ENCODE measurements at places on chromosomes 3 and 15.

- DNase-seq, result no peak
These were observed 384.3 kb downstream of the CACNA2D3 start for GRCh38 chr3:54506603-54507002.

DNA sequence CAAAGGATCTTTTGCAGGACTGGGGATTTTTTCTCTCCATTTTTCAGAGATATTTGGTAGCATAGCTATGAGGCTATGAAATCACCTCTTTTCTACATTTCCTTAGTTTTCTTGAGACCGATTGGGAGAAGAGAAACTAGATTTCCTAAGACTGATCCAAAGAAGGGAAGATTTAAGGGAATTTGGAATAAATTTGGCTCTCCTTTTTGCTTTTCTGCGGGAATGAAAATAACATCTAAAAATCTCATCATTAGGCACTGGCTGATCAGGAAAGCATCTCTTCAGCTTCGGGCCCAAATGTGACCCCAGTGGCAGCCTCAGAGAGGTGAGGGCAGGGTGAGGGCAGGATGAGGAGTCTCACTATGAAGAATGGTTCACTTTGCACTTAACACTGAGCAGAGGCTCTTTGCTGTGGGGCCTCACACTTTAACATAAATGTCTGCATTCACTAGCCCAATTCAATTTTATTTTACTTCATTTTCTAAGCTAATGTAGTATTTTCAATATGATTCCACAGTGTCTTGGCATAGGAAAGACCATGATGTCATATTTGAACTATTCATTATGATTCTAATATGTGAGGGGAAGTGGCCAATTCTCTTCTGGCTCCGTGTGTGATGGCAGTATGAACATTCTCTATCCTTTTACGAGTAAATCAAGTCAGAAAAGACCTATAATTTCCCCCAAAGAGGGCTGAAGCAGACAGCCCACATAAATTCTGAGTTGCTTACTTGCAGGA, 193.2 kb downstream of the MEX3B start:
- DNase-seq, result no peak

- DNase-seq, result no peak
These were observed 15.8 kb upstream of the THBS1 start for GRCh38 chr15:39564972-39565665.

DNA sequence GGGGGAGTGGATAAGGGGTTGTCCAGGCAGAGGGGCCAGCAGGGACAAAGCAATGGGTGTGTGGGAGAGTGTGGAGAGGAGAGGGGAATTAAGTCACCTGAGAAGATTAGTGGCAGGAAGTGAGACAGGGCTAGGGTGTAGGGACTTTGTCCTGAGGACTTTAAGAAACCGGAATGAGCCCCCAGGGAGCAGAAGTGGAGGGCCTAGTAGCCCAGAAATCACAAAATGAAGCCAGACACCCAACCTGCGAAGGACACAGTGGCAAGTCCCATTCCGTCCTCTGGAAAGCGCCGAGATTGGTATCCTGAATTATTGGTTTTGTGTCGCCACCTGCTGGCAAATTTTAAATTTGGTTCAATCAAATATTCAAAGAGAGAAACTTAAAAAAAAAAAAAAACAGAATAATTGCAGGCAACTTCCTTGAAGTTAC, 78.0 kb upstream of the SLC25A36 start:
- peak; percentile 3 for DNase-seq

GRCh38 chr3:133384331-133385027, 15.4 kb upstream of the BFSP2 start:
- no peak for DNase-seq

DNA sequence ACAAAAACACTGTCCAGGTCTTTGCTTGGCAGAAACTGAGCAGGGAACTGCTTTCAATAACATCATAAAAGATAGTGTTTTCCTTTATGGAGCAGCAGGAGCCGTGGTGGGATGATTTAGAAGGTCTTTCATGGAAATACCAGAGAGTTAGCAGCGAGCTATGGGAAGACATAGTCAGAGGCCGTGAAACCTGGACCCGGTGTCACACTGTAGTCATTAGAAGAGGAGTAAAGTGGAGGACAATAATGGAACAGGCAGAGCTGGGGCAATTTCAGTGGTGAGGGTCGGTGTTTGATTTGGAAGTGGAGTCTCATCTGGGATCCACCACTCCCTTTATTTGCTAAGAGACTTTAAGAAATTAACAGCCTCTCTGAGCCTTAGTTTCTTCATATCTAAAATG, 57.5 kb downstream of the GHSR start:
- no peak for DNase-seq

DNA sequence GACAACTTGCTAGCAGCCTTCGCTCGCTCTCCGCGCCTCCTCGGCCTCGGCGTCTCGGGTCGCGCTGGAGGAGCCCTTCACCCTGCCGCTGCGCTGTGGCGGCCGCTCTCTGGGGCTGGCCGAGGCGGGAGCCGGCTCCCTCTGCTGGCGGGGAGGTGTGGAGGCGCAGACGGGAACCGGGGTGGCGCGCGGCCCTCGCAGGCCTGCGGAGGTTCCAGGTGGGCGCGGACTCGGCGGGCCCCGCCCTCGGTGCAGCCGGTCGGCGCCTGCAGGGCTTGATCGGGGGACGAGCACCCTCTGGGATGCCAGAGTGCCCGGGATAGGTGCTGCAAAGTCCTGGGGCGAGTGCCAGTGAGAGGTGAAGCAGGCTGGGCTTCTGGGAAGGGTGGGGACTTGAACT, 989.9 kb downstream of the ROBO2 start:
- DNase-seq, result no peak

DNA sequence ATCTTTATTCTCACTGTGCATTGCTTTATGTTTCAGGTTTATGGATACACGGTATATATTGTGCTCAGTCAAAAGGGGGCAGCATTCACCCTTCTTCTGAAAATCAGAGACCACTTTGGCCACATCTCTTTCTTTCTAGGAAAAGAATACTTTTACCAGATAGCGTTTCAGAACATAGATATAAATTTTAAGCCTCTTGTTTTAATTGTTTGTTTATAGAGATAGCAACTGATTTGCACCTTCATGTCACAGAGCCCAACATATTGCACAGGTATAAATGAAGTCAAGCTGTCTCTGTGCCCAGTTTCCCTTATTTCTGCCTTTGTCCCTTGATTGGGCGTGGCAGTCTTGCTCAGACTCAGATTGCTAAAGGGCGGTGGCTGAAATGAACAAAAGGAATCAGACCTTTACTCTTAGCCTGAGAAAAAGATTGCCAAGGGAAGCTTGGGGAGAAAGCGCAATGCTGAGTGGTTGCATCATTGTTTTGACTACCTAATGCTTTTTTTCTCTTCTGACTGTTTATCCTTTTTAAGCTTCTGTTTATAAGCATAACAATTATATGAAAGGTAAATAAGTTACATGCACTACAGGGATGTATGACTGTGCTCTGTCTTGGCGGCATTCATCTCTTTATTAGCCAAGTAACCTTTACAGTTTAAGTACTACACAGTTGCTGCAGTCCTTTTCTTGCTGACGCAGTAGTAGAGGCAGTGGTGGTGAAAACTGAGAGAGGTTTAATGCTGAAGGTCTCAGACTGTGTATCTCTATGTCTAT, 70.8 kb upstream of the ZBTB20 start:
- DNase-seq, result peak; percentile 4

DNA sequence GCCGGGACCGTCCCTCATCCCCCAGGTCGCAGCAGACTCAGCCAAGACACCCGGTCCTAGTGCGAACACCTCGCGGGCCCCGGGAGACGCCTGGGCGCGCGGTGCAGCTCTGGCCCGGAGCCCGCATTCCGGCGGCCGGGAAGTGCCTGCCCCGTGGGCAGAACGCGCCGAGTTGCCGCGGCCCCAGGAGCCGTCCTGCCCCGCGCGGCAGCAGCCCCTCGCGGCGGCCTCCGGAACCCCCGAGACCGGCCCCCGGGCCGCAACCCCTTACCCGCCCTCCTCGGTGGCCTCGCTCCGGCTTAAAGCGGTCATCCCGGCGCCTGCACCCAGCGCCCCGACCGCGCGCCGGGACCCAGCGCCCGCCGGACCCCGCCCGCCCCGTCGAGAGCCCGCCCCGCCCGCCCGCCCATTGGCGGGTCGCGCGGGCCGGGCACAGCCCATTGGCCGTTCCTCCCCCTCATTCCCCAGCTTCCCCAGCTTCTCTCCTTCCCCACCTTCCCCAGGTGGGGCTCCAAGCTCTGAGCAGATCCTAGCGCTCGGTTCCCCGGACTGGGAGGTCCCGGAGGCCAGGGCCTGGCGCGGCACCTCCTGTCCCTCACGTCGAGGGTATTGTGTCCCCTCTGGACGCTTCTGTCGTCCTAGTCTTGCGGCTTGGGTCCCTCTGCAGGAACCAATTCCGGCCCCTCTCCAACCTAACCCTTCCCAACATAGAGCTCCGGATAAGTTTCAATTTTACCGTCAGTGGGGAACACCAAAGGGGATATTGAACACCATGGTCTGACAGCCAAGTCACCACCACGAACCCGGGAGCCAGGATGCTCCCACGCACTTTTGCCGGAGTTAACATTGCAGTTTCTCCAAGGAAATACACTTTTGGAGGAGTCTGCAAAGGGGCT, at the start of gene GRAMD2A:
GRAMD2A (minus strand) TSS at position 328 of the 896 bp plus-strand sequence.
- DNase-seq, result no peak

GRCh38 chr3:22360970-22361369, 610.0 kb upstream of the ZNF385D start:
- no peak for DNase-seq

DNA sequence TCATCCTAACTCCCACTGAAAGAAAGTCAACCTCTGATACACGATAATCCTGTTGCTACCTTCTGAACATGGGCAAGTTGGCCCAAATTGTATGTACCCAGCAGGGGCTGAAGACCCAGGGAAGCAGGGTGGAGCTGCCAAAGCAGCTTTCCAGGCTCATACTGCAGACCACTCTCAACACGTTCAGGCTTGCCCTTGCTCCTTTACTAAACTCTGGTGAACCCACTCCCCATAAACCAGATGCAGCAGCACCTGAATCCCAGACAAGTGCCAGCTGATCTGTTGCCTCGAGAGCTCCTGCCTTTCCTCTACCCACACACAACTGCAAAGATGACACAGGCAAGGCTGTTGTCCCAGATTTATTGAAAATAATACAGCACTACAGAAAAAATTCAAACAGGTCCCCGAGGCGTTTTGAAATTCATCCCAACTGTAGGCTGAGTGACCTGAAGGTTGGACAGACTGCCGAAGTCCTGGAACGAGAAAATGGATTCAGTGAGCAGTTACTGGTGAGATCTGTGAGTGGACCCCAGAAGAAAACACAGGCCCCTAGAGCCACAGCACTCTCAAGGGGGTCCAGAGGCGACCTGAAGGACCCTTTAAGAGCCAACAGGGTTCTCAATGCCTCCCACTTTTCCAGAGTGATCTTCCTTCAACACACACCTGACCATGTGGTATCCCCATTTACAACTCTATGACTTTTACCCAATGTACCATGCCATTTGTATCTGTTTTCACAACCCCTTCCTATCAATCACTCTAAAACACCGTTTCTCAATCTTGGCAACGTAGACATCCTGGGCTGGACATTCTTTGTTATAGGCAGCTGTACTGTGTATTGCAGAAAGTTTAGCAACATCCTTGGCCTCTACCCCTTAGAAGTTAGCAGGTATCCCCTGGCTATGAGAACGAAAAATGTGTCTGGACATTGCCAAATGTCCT, 3.6 kb downstream of the RPS17 start:
- DNase-seq, result no peak

- no peak for DNase-seq
These were observed 6.9 kb downstream of the SHF start for GRCh38 chr15:45180648-45181436.

DNA sequence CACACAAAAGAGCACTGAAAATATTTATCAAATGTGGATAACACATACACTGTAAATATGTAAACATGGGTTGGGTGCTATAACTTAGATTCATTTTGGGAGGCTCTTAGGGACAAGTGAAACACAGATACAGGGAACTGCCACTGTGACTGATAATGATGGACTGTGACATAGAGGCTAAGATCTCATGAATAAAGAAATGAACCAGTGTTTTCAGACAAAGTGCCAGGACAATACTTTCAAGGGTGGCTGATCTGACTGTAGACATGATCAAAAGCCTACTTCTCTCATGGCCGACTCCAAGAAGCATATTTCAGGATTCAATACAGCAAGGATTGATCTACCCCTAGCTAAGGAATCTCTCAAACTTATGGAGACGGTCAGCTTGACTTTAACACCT, 353.8 kb downstream of the FGF12 start:
- no peak for DNase-seq

GRCh38 chr3:112799946-112800345, 46.7 kb downstream of the CD200R1L start:
- DNase-seq, result no peak

GRCh38 chr15:82140886-82141285, 95.1 kb upstream of the MEX3B start:
- DNase-seq, result no peak

- no peak for DNase-seq
These were observed 176.1 kb downstream of the DOCK3 start for GRCh38 chr3:50850639-50851511.

- no peak for DNase-seq
These were observed 129.7 kb upstream of the SMAD3 start for GRCh38 chr15:66935688-66936087.

DNA sequence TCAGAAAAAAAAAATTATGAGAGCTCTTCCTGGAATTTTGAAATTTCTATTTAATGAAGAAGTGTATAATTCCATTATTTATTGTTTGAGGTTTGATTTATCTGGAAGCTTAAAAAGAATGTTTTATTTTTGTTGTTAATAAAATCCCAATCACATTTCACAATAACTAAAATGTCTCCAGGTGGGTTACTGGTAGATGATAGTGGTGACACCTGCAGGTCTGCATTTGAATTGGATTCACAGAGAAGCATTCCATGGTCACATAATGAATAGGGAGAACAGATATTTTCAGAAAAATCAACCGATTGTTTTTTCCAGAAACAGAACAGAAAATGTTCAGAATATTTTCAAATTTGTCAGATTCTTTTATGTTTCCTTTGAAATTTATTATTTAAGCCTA, 48.3 kb downstream of the ASB7 start:
- DNase-seq, result no peak

GRCh38 chr3:62940771-62941563, 65.8 kb upstream of the CADPS start:
- DNase-seq, result no peak

- DNase-seq, result no peak
These were observed 95.7 kb downstream of the OXSM start for GRCh38 chr3:25885544-25885943.

- no peak for DNase-seq
These were observed 459.3 kb upstream of the SGO1 start for GRCh38 chr3:20645340-20645739.

DNA sequence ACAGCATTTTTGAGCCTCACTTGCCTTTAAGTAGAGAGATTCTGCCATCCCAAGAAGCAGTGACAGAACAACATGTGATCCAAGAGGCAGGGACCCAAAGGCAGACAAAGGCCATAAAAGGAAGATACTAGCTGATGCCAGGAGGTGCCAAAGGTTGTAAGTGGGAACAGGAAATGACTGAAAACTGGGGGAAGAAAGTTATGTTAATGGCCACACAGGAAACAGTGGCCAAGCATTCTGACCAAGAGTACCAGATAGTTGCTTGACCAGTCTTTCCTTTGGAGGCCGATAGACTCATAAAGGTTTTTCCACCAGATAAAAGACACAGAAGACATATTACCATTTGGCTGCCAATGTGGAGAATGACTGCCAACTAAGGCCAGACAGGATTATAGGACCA, 274.5 kb upstream of the PEX5L start:
- no peak for DNase-seq
